ENCODE measurements at places on chromosomes 11 and 22. TPM values are rescaled to one million over a fixed set of nuclear protein-coding genes. Genes with fewer than 3 reads are reported as not detected.

GRCh38 chr11:45031912-45032519, 81.3 kb upstream of the TP53I11 start:
- no peak for DNase-seq

DNA sequence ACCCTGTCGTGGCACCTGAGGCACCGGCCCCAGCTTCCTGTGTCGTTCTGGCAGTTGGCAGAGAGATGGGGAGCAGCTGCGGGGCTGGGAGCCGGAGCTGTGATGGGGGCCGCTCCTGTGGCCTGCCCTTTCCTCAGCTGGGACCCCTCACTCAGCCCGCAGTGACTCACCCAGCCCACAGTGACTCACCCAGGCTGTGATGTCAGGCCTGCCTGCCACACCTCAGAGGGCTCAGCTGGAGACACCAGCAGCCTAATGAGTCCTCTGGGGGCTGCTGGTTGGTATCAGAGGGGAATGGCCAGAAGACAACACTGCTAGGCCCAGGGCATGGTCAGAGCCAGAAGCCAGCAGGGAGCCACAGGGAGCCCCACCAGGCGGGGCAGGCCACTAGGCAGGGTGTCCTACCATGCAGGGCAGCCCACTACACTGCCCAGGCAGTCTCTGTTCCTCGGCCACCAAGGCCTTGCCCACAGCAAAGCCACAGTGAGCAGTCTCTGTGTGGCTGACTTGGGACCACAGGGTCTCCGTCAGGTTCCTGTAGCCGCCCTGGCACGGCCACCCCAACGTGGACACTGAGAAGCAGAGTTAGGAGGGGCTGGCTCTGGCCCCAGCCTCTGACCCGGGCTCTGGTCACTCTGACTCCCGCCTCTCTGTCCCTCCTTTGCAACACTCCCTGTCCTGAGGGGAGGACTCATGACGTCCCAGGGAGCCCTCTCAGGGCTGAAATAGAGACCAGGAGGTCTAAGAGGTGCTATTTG, 4.2 kb upstream of the FXYD2 start:
- DNase-seq, result no peak

- DNase-seq, result no peak
These were observed 7.3 kb upstream of the SPINDOC start for GRCh38 chr11:63805844-63806415.

- DNase-seq, result no peak
These were observed 43.4 kb downstream of the PARVG start for GRCh38 chr22:44224166-44224565.

DNA sequence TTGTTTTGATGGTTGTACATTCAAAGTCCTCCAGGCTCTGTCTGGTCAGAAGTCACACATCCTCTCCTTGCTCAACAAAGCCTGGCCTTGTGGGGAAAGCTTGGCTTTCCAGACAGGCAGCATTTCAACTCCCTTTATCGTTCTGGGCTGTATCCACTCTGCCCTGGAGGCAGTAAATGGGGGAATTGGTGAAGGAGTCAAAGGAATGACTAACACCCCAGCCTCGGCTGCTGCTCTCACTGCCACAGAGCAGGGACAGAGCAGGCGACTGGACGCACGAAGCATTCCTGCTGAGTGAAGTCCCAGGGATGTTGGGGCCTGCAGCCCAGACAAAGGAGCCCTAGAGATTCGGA, 52.8 kb downstream of the WNT11 start:
- no peak for DNase-seq

- no peak for DNase-seq
These were observed 102.5 kb downstream of the TIMP3 start for GRCh38 chr22:32904044-32904443.

- DNase-seq, result peak; percentile 47
These were observed 34.3 kb downstream of the DBX1 start for GRCh38 chr11:20125927-20126326.

- DNase-seq, result no peak
These were observed 65.7 kb upstream of the DDI1 start for GRCh38 chr11:103970701-103971249.

DNA sequence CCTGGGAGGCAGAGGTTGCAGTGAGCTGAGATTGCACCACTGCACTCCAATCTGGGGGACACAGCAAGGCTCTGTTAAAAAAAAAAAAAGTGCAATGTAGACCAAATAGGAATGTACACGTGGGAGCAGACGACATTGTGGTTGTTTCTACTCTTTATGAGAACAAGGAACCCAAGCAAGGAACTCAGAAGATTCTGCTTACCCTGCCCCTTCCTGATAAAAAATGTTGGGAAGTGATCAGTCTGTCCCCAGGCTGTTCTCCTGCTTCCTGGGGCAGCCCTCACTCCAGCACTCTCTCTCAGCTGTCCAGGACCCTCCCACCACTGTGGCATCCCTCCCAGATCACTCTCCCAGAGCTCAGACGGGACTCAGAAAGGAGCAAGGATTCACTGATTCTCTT, 31.8 kb downstream of the SLCO2B1 start:
- no peak for DNase-seq

- no peak for DNase-seq
These were observed 130.9 kb upstream of the BLID start for GRCh38 chr11:122246874-122247273.

Gene C22orf31
- total RNA-seq, result not detected

All from epithelial cell of proximal tubule (primary cell).